ENCODE measurements at places on chromosomes 16 and 17.
A peak's percentile ranks its signal among the peaks of the same experiment; 100 is the strongest.

GRCh38 chr17:81340607-81341515 lies 45.8 kb upstream of the SLC38A10 start:
- no peak for DNase-seq

DNA sequence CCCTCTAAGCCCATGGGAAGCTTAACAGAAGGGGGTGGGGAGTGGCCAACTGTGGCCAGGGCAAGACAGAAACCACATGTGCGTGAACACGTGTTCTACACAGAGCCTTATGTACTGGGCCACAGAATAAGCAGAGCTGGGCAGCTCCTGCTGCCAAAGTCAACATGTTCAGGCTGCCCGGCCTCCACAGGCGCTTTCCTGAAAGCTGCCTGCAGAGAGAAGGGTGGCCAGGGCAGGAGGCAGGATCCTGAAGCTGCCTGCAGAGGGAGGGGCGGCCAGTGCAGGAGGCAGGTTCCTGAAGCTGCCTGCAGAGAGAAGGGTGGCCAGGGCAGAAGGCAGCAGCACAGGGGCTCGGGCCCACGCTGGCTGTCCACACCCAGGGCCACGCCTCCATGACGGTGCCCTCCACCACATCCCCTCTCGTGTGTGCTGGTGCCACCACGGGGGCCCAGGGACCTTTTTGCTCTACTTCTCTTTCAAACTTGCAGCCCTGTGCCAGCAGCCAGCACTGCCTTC lies 79.5 kb downstream of the ANKRD11 start:
- DNase-seq = peak; percentile 48

DNA sequence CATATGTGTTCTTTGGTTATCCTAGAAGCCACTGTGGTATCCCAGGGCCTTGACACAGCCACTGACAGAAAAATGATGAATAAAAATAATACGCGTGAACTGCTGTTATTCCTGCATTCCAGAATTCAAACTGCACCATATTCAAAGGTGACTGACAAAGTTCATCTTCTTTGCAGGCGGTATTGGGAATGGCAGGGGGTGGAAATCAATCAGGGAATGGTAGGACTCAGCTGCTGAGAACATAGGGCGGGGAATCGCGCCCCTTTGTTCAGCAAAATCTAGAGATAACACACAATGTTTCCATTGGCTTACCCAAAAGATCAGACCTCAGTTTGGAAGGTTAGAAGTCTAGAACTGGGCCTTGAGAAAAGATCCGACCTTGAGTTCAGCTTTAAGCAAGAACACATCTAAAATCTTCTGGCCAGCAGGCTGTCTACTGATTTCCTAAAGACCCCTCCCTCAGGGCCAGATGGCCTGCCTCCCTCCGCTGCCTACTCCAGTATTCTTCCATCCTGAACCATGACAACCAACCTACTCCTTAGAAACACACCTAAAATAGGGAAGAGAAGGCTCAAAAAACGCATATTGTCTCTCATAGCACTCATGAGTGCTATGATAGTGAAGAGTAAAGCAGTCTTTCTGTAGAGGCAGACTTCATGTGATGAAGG lies 34.1 kb downstream of the CDK5R1 start:
- DNase-seq = no peak

DNA sequence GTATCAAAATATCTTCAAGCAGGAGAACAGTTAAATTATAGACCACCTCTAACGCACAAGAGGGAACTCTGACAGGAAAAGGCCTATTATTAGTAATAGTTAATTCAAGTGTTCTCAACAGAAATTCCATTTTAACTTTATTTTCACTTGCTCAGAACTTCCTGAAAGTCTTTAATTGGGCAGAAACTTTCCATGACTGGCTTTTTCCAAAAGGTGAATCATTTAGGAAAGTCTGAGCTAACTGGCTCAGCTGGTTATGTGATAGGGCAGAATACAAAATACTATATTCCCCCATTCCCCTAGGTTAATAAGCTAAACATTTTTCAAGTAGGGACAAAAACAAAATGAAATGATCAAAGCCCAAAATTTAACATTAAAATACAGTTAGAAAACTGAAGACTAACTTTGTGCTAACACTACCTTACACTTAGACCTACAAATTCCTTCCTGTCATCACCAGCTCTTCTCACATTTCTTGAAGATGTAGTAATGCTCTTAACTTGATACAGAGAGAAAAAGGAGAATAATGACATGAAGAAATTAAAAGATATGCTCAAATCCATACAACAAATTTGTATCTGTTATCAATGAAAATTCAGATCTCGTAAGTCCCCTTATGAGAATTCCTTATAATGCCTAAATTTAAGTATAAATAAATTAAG lies 31.0 kb downstream of the CFDP1 start:
- no peak for DNase-seq

DNA sequence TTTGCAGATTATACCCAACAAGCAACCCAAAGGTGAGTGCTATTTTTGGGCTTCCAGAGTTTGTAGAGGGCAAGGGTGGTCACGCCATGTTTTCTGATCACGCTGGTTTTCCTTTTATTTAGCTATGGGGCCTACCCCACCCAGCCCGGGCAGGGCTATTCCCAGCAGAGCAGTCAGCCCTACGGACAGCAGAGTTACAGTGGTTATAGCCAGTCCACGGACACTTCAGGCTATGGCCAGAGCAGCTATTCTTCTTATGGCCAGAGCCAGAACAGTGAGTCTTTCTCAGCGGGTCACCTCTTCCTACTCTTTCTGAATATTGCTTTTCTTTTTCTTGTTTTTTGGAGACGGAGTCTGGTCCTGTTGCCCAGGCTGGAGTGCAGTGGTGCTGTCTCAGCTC lies 2.5 kb downstream of the FUS start:
- DNase-seq = no peak

DNA sequence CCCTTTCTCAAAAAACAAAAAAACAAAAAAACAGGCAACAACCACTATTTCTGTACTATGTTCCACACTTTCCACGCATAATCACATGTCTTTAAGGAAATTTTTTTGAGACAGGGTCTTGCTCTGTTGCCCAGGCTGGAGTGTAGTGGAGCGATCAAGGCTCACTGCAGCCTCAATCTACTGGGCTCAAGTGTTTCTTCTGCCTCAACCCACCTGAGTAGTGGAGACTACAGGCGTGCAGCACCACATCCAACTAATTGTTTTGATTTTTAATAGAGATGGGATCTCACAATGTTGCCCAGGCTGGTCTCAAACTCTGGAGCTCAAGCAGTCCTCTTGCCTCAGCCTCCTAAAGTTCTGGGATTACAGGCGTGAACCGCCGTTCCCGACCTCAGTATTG lies 52.6 kb upstream of the BPTF start:
- DNase-seq = no peak

DNA sequence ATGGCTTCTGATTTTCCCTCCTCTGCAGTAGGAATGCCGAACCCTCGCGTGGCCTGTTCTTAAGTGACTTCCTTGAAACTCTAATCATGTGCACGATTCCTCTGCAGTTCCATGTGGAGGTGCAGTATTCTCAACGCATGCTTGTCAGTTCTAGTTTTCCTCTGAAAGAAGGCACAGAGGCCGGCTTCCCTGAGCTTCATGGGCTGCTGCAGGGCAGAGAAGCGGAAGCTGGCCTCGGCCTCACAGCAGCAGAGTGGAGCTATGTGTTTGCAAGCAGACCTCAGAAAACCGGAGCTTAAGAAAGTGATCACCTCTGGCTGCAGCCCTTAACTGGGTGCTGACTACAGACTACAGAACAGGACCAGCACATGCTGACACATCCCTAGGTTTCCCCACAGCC lies 500.7 kb downstream of the GRIN2A start:
- no peak for DNase-seq

DNA sequence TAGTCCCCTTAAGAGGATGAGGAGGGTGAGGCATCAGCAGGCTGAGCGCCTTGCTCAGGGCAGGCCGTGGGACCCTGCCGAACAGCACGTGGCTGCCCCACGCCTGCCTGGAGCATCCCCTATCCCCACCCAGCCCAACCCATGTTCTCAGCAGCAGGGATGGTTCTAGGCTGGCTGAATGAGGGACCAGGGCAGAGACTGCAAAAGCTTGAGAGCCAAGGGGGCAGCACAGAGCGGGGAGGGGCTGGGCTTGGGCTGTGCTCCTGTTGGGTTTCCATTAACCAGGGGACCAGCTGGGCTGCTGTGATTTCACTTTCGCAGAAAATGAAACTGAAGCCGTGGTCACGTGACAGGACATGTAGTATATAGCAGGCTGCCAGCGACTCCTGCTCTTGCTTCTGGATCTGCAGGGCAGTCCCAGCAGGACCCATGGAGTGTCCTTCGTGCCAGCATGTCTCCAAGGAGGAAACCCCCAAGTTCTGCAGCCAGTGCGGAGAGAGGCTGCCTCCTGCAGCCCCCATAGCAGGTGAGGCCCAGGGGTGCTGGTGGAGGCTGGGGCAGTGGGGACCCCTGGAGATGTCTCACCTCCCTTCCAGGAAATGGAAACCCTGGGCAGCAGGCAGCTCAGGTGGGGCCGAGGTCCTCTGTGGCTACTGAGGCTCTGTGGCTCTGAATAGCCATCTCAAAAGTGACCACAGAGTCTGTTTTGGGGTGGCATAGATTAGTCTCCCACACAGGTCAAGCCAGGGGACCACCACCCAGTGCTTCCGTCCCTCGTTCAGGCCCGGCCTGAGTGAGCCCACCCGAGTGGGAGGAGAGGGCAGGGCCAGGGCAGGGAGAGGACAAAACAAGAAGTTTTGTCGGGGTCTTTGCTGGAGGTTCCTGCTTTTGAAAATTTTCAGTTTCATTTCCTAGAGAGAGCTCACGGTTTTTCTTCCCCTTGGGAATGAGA lies 2.9 kb downstream of the RNF213 start:
- DNase-seq = peak; percentile 96

DNA sequence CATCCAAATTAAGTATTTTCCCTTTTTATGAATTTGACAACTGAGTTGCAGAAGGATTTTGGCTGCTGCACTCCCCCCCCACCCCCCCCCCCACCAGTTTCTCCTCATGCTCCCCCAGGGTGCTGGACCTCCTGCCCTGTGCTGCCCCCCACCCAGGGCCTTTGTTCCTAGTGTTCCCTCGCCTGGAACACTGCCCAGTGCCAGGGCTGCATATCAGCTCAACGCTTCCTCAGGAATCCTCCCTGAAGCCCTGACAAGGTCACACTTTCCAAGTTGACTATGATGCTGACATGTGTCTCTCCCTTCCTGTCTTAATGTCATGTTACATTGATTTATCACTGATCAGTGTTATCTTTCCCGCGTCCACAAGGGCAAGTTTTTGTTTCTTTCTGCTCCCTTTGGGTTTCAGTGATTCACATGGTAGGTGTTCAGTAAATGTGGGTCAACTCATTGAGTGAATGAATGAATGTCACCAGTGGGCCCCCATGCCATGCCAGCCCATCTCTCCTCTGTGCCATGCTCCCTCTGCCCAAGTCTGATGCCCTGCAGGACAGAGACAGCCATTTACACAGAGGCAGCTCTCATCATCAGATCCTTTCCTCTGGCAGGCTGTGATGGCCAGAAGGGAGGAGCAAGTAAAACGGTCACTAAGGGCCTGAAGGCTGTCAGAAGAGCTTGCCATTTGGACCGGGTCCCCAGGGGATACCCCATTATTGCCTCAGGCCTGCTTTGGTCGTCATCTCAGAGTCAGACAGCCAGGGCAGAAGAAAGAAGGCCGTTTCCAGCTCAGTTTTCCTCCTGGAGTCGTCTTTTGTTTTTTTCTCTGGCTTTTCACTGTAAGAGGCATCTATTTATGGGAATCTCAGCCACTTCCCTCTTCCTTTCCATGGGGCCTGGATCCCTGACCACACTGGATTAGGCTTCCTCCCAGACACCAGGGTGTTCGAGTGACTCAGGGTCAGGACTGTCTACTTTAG lies 386.2 kb downstream of the SNX29 start:
- no peak for DNase-seq

DNA sequence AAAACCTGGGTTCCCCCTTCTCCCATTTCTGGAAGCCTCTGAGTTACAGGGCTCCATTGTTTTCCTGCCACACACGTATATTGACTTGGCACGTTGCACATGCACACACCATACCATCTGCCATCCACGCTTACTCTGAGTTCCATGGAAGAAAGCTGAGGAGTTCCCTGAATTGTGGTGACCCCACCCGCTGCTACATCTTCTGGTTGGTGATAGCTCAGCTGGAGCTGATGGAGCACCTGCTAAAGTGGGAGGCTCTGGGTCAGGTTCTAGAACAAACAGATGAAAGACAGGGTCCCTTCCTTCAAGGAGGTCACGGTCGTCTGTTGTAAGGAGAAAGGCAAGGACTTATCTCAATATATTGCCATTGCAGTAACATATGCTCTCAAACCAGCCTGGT lies 41.1 kb downstream of the TMEM11 start:
- no peak for DNase-seq

DNA sequence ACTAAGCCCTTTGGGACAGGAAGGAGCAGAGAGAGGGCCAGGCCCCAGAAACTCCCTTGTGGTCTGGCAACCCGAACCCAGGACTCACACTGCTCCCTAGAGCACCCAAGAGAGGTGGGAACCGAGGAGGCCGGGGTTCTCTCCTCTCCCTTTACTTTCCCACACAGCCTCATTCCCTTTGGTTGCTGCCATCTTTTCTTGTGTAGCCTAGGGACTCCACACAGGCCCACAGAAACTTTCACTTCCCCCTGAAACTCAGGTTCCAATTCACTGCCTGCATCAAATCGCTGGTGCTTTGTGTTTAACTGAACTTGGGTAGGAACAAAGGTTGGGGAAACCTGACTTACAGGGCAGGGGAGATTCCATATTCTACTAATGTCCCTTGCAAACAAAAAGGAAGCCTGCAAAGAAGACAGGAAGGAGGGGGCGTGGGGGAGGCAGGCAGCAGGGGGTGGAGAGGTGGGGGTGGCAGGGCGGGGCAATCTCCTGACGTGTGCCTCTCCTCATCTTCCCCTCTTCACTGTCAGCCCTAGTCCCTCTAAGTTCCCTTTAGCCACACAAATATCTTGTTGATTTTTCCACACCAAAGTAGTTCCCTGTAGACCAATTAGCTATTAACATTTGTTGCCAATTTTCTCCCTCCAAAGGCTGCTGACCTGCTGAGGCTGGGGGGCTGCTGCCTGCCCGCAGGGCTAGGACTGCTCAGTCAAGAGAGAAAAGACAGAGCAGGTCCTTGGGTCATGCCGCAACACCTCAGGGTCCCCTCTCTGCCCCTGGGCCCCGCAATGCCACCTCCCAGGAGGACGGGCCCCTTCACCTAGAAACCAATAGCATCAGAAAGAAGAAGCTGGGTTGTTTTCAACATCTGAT lies 8.0 kb downstream of the ST3GAL2 start:
- peak; percentile 64 for DNase-seq

DNA sequence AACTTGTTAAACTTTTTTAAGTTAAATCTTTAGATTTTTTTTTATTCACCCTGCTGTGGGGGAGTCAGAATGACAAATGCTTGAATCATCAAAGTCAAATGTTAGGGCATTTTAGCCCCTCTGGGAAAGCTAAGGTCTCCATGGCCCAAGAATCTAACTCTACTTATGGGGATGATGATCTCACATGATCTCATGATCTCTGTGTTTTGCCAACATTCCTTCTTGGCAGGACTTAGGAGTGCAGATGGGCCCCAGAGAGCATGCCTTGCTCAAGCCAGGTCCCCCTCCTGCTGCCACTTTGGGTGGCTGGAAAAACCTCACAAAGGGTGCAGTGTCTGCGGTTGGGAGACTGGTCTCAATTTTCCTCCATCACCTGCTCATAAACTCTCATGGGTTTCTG lies 108.6 kb downstream of the PRKCB start:
- DNase-seq = peak; percentile 14

GRCh38 chr16:46775214-46775613 lies 27.1 kb upstream of the MYLK3 start:
- DNase-seq = no peak

- DNase-seq = no peak
These were observed 432.4 kb upstream of the PMFBP1 start for GRCh38 chr16:72604375-72604774.
